ENCODE measurements at places on chromosomes 6 and 20. TPM values are rescaled to one million over a fixed set of nuclear protein-coding genes. Genes with fewer than 3 reads are reported as not detected.

The MGME1 gene
- total RNA-seq: 30.6 TPM

The SPO11 gene
- total RNA-seq: not detected

The RIPPLY2 gene
- total RNA-seq: not detected

The CENPQ gene
- 19.9 TPM for total RNA-seq

The BCAS4 gene
- total RNA-seq: 15.7 TPM

The TULP4 gene
- 17.4 TPM for total RNA-seq

The KCNQ5 gene
- total RNA-seq: 11.8 TPM

The PRICKLE4 gene
- 0.52 TPM for total RNA-seq

The TCP11 gene
- not detected for total RNA-seq

The BHLHE23 gene
- total RNA-seq: not detected
